ENCODE measurements at places on chromosomes 2 and 18. TPM values are rescaled to one million over a fixed set of nuclear protein-coding genes. Genes with fewer than 3 reads are reported as not detected.
A peak's percentile ranks its signal among the peaks of the same experiment; 100 is the strongest.

- DNase-seq, result no peak
These were observed 28.5 kb downstream of the SMAD7 start for GRCh38 chr18:48922226-48922800.

DNA sequence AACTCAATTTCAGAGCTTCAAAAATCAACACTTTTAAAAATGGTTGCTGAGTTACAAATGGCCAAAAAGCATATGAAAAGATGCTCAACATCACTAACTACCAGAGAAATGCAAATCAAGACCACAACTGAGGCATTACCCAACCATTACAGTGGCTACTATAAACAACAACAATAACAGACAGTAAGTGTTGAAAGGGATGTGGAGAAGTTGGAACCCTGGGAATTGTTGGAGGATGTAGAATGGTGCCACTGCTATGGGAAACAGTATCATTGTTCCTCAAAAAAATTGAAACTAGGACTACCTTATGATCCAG lies 173.3 kb upstream of the SPRED2 start:
- DNase-seq, result no peak

DNA sequence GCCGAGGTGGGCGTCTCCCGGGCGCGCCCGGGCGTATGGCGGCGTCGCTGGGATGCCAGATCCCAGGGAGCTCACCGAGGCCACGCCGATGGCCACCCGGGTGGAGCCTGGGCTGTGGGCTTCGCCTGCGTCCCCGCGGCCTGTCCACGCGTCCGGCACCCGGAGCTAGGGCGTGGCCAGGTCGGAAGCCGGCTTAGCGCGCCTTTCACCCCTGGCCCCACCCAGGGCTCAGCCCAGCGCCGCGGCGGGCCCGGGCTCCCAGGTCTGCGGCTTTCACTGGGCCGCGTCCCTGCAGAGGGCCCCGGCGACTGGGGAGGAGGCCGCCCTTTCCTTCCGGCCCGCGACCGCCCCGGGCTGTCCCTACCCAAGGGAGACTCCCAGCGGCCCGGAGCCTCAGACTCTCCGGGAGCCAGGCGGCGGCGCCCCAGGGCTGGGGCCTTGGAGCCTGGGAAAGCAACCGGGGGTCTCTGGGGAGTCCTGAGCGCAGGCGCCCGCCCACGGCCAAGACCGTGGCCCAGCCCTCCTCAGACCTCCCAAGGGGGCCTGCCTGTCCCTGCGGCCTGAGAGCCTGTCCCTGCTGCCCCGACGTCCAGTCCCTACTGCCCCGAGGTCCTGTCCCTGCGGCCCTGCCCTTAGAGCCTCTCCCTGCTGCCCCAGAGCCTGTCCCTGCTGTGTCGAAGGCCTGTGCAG lies 36.3 kb upstream of the ITM2C start:
- DNase-seq, result no peak

DNA sequence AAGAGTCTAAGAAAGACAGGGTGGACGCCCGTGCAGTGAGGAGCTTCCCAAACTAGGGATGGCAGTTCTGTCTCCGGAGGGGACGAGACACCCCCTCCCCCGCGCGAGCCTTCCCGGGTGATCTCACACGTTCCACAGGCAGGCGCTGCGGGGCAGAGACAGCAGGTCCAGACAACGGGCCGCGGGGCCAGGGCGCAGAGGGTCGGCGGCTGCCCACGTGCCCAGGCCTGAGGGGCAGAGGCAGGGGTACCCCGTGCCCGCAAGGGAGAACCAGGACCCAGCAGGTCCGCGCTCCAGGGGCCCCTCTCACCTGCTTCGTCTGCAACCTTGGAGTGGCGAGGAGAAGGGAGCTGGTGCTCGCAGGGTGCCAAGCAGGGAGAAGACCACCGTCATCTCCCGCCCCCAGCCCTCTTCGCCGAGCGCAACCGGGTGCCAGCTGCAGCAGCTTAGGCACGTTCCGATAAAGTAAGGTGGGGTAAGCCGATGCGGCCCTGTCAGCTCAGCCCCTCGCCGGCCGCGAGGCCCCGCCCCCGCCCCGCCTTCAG lies at the start of gene GPR155:
GPR155 (minus strand) TSS at position 467 of the 545 bp plus-strand sequence. CDS start 5,073 bp downstream, outside the sequence.
- peak; percentile 42 for DNase-seq

- peak; percentile 69 for DNase-seq
These were observed 42.1 kb upstream of the TAF1B start for GRCh38 chr2:9800975-9801726.

DNA sequence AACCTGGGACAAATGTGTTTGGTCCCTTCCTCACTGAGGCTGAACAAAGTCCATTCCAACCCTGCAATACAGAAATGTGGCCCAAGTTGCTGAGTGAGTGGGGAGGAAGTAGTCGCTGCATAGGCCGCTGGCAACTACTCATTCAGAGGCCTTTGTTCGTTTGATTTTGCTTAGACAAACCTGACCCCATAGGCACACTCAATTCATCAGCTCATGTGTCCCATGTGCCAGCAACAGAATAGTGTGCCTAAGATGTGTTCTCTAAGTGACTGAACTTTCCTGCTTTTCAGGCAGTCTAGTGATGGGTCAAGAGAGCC lies 23.0 kb downstream of the PTPN18 start:
- no peak for DNase-seq

DNA sequence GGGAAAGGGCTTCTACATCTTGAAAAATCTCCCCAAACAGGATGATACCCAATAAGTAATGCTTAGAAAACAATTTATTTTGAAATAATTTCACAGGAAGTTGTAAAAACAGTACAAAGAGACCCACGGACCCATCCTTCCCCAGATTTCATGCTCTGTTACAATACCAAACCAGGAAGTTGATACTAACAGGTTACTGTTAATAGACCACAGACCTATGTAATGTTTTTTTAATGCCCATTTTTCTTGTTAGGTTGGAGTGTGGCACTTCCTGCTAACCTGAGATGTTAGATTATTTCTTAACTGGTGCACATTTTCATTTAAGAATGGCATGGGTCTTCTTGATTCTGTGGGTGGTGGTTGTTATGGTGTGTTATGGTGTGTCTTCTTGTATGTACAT lies 21.4 kb upstream of the MGAT5 start:
- DNase-seq, result no peak

DNA sequence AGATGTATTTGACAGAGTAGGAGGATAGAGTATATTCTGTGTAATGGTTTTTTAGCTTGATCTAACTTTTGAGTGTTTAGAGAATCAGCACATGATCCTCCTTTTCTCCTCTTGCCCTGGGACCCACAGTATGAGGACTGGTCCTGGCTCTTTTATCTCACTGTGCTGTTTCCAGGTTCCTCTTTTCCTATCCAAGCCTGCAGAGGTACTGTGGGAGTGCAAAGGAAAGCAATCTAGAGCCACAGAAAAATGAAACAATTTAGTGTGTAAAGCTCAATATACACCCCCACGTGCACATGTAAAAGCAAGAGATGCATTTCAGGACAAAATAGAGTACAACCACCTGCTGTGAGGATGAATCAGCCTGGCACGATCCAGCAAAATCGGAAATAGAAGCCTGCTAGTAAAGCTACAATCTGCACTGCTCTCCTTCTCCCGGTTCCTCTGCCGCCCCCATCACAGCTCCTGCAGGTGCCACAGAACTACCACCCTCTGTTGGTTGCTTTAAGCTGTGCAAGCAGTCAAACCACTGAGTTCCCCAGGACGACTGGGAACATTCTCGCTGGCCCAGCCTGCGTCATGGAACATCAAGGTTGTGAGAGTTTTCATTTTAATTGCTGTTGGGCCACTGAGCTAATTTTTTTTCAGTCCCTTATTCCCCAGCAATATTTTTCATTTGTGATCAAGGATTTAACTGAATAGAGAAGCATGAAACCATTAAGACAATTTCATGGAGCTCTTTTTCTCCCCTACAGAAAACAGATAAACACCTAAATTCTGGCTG lies 47.8 kb upstream of the MAPRE3 start:
- DNase-seq, result peak; percentile 22

- DNase-seq, result peak; percentile 68
These were observed 18.7 kb upstream of the COLEC12 start for GRCh38 chr18:519019-519879.

GALNT5 gene
- 28.8 TPM for total RNA-seq

CNDP1 gene
- total RNA-seq, result not detected

TFCP2L1 gene
- 0.12 TPM for total RNA-seq

GCKR gene
- total RNA-seq, result not detected

OTOS gene
- total RNA-seq, result not detected

UGT1A5 gene
- not detected for total RNA-seq

DNA sequence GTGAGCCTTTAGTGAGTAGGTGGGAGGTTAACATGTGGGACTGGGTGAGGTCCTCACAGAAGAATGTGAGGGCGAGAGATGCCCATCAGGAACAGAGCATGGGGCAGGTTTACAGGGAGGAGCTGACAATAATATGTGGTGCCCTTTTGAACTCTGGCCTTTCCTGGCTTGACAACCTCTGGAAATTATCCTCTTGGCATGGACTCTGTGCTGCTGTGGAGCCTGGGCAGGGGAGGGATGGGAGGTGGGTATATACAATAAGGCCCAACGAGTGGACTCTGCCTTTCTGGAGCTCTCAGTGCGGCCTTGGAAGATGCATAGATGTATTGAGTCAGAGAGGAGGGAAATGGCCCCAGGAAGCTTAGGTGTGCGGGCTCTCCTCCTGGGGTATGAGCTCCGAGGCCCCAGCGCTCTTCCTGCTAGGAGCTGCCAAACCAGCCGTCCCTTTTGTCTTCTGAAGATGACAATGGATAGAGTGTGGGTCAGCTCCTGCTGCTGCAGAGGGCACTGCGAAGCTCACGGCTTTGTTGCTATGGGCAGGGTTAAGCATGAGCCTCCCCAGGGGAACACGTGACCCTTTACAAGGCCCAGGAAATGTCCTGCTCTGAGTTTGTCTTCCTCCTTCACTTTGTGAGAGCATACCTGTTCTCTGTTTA lies 8.7 kb upstream of the PSD4 start:
- no peak for DNase-seq

TMEM163 gene
- not detected for total RNA-seq

- DNase-seq, result no peak
These were observed 63.5 kb downstream of the PTPN2 start for GRCh38 chr18:12820506-12820905.

GRCh38 chr2:64679673-64680425 lies 26.1 kb upstream of the SERTAD2 start:
- DNase-seq, result no peak

DNA sequence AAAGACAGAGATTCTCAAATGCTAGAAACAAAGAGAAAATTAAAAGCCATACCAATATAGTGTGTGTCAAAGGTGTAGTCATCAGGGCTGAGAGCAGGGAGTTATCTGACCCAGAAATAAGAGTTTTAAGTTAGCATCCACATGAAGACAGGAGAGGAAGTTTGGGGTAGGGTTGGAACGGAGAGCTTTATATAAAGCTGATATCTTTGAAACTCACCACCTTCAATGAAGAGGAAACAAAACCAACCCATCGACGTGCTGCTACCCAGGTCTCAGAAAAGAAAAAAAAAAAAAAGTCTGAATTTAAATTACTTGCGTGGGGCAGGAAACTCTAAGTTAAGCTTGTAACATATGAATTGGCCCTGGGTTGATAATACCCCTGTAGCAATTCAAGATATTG lies 42.4 kb downstream of the ARL4C start:
- no peak for DNase-seq

- no peak for DNase-seq
These were observed 35.3 kb upstream of the HDAC4 start for GRCh38 chr2:239436076-239436475.

SLC4A5 gene
- not detected for total RNA-seq

CCDC85A gene
- 10.2 TPM for total RNA-seq

- no peak for DNase-seq
These were observed 182.4 kb upstream of the MC4R start for GRCh38 chr18:60554967-60555366.

DNA sequence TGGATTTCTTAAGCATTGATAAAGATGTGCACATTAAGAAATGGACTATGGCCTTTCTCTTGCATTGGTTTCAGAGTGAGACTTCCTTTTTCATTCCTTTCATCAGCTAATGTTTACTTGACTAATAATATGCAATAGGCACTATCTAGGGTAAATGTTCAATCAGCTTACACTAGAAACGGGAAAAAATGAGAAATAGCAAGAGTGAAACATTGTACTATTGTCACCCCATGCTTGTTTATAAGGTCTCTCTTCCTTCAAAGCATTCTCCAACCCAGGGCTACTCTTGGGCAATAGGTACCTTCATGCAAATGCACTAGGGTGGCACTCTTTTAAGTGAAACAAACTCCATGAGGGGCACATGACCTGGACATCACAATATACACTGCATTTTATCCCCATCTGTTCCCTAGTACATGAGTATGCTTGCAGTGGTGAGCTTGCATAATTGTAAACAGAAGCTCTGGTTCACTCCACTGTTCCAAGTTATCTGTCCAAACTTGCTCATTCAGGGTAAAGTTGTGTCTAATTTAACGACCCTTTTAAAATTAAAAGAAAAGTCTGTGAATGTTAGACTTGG lies 402.3 kb downstream of the ERBB4 start:
- DNase-seq, result no peak

DNA sequence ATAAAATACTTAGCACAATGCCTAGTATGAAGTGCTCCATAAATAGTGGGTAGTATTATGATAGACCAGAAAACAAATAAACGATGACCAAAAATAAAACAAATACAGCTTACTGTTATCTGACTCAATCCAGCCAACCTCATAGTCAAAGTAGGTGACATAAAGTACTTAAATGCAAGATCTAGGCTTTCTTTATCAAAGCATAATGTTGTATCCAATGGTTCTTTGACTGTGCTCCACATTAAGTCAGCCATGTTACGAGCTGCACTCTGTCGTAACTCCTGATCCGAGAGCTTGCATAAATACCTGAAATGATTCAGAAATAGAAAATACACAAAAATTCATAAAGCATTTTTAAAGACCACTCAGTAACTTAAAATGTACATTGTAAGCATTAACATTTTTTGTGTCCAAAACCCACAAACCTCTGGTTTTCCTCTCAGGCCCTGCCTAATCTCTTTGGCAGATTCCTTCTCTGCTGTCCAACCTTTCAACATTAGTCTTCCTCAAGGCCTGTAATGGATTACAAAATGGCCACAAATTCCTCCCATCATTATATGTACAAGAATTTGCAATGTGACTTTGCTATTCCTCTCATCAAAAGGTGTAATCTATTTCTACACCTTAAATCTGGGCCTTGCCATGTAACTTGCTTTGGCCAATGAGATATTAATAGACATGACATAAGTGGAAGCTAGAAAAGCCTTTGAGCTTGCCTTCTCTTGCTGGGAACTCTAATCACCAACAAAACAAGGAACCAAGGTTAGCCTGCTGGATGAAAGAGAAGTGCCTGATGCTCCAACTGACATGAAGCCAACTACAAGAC lies 90.6 kb downstream of the USP34 start:
- no peak for DNase-seq
